ENCODE measurements at places on chromosomes 13 and 19.
A peak's percentile ranks its signal among the peaks of the same experiment; 100 is the strongest.

DNA sequence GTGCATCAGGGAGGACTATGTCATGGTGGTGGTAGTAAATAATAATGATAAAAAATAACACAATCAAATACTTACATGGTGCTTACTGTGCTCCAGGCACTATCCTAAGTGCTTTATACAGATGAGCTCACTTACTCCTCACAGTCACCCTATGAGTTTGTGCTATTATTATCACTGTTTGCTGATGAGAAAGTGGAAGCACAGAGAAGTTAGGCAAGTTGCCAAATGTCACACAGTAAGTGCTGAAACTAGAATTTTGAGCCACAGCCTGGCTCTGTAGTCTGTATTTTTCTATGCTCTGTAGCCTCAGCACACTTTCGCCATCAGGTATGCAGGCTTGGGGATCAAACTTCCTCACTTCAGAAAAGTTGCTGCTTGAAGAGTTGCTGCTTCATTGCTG lies 46.6 kb downstream of the HTR2A start:
- DNase-seq: no peak

GRCh38 chr19:15276620-15277215 lies 44.5 kb upstream of the EPHX3 start:
- DNase-seq: no peak

DNA sequence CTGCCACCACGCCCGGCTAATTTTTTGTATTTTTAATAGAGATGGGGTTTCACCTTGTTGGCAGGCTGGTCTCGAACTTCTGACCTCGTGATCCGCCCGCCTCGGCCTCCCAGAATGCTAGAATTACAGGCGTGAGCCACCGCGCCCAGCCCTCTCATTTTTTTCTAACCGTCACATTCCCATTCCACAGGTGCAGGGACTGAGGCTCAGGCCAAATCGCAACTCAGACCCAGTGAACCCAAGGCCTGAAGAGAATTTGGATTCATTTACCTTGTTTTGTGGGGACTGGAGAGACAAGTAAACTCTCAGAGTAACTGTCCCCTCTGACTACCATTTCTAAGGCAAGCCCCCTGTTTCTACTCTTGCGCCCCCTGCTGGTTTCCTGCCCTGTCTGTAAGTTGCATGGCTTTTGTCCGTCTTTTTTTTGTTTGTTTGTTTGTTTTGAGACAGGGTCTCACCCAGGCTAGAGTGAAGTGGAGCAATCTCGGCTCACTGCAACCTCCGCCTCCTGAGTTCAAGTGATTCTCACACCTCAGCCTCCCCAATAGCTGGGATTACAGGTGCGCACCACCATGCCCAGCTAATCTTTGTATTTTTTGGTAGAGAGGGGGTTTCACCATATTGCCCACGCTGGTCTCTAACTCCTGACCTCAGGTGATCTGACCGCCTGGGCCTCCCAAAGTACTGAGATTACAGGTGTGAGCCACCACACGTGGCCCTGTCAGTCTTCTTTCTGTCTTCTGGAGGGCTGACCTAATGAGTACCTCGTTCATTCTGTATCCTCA lies 2.3 kb upstream of the STRN4 start:
- peak; percentile 81 for DNase-seq

DNA sequence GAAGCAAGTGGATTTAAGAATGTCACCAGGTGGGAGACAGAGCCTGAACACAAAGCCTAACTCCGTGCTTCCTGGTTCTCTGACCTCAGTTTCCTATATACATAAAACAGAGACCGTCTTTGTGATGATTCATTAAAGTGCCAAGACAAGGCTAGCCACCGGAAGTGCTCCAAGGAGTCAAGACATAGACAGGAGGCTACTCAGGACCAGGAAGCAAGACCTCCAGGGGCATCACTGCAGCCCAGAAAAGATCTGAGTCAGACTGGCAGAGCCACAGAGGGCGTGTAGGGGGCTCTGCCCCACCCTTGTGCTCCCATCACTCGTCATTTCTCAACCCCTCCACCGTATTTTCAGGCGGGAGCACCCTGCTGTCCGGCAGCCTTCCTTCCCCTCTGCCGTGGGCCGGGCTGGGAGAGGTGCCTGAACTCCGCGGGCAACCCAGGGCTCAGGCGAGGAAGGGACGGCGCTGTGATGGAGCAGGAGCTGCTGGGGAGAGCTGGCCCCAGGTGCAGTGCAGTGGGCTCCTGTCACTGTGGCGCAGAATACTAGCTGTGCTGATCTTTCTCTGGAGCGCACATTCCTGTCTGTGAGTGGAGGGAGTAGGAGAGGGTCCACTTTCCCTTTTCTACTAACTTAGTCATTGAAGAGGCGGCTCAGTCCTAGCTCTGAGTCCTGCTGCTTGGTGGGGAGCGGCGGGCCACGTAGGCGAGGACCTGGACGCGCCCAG lies 134.7 kb upstream of the GPR12 start:
- DNase-seq: no peak

DNA sequence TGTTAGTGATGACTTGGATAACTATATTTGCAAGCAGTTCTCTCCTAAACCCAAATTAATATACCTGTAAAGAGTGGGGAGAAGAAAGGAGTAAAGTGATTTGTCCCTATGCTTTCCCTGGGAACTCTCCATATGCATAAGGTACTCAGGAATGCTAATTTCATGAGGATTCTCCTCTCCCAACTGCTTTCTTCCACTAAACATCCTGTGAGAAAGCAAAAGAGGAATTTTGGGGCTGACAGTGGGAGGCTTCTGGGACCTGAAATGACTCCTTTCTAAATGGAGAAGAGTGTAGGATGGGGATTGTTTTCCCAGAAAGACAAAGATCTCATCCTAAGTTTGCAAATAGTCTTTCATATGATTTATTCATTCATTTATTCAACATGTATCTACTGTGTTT lies 250.5 kb downstream of the TDRD3 start:
- no peak for DNase-seq

Data from A673 (cell line).